ENCODE measurements at places on chromosomes 12 and 14.

- DNase-seq: no peak
Observed at GRCh38 chr12:82942521-82942920, 255.8 kb downstream of the TMTC2 start.

DNA sequence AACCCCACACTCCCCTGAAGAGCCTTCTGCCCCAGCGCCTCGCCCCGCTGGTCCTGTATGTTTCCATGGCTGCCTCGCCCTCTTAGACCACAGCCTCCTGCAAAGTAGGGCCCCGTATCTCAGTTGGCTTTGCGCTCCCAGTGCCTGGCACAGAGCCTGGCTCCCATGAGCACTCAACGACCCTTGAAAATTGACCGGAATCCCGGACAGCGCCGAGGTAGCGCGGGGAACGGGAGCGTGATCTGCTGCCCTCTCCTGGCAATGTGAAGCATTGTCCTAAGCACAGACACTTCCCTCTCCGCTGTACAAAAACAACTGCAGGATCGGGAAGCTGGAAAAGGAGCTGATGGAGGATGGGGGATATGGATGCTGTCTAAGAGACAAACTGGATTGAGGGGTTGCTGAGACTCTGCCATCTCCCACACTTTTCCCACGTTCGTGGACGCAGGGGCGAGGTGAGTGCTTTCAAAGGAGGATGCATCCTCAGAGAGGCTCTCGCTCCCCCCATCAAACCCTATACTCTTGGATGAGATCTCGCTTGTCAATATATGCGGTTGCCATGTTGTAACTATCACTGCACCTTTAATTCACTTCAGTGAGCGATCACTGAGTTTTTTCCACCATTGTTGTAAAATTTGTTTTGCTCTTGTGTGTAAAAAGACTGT, 10.7 kb upstream of the FKBP4 start:
- DNase-seq: peak; percentile 64

DNA sequence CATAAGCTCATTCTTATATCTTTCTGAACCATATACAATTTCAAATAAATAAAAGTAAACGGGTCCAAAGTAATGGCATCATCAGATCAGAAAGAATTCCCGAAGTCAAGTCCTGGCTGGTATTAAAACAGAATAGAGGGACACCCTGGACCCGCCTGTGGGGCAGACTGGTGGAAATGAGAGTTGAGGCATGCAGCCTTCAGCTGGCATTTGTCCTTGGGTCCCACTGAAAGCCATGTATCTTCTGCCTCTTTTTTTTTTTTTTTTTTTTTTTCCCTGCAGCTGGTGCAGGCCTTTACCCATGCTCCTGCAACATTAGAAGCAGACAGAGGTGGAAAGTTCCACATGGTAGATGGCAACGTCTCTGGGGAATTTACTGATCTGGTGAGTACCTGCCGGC, 9.9 kb downstream of the AHSA1 start:
- DNase-seq: no peak

DNA sequence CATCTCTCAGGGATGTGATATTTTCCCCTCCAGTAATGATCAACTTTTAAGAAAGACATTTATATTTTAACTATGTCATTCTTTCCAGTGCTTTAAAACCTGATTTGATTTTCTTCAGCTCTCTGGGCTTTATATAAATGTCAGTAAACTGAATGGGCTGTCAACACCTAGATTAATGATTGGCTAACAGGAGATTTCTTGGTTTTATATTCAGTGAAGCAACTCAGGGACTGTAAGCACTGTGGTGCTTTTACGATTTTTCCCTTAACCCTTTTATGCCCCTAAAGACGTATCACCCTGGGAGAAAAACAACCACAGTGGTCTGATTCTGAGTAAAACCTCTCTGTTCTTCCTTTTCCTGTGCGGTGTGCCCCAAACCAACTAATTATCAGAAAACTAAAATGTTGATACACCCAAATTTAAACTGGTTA, 38.0 kb downstream of the PTGER2 start:
- DNase-seq: peak; percentile 28

- DNase-seq: no peak
Observed at GRCh38 chr12:10205220-10205807, 7.4 kb upstream of the GABARAPL1 start.

GRCh38 chr12:77500089-77500488, 330.6 kb upstream of the NAV3 start:
- no peak for DNase-seq

DNA sequence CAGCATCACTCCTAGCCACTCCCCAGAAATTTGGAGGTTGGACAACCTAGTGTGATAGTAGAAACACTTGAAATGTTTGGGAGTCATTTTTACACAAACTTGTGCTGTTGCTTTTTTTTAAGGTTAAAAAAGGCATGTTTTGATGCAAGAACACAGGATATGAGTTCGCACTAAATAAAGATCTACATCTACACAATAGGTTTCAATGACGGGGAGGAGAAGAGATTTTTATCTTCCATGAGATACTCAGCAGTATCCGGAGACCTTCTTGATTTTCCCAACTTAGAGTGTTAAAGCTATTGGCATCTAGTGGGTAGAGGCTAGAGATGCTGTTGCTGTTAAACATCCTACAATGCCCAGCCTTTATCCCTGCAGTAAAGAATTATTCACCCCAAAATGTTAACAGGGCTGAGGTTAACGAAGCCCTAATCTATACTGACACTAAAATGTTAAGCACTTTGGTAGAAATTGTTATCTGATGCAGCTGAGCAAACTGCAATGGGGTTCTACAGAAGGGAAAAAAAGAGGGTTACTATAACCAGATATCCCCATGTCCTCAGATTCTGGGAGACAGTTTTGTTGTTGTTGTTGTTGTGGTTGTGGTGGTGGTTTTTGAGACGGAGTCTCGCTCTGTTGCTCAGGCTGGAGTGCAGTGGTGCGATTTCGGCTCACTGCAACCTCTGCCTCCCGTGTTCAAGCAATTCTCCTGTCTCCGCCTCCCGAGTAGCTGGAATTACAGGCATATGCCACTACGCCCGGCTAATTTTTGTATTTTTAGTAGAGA, 14.0 kb upstream of the PCNX1 start:
- DNase-seq: no peak

DNA sequence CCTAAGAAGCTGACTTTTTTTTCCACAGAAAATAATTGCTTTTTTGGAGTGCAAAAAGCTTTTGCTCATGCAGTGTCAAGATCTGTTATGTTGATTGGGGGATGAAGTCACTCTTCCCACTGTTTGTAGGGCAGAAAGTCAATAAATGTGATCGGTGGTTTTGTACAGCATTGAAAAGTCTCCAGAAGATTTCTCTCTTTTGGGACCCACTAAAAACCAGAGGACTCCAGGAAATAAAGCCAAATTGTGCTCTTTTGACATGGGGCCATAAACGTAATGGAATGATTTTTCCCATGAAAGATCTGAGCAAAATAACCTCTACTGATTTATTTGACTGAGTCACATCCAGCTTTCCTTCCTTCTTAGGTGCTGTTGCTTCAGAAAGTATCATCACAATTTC, 122.5 kb downstream of the SNAPC1 start:
- no peak for DNase-seq

DNA sequence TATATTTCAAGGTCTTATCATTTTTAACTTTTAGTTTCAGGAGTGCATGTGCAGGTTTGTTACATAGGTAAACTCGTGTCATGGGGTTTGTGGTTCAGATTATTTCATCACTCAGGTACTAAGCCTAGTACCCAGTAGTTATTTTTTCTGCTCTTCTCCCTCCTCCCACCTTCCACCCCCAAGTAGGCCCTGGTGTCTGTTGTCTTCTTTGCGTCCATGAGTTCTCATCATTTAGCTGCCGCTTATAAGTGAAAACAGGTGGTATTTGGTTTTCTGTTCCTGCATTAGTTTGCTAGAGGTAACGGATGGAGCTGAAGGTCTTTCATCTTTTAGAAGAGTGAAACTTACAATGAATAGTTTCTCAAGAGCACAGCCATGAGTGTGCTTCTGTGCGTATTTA, 24.4 kb downstream of the PIWIL1 start:
- no peak for DNase-seq

DNA sequence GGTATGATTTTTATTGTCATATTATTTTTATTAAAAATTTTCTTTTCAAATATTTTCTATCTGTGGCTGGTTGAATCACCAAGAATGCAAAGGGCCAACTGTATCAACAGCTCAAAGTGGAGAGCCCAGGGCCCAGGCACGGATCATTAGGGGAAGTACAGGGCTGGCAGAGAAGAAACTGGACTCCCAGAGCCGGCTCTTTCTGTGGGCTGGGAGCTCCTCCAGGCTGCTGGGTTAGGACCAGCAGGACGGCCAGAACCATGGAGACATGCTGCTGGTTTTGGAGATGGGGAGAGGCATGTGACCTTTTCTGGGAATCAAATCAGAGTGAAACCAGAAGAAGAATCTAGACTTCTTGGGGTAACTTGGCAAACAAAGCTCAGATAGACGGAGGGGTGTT, 220.5 kb downstream of the CACNA1C start:
- no peak for DNase-seq

GRCh38 chr12:117236456-117237001, 46.3 kb upstream of the FBXO21 start:
- peak; percentile 74 for DNase-seq

DNA sequence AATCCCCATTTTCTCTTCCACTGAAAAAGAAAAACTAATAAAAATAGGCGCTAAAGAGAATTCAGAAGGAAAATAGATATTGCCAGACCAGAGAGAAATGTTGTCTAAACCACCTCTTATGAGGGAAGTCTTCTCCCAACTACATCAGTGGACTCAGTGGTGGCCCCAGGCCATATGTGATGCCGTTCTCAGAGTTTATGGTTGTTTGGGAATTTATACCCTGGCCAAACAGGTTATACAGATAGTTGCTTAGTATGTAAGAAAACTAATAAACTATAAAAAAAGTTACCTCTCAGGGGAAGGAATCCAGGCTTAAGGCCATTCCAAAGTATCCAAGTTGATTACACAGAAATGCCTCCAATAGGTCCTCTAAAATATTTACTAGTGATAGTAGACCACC, 103.4 kb upstream of the RBM19 start:
- DNase-seq: no peak

GRCh38 chr14:98786456-98786855, 485.5 kb downstream of the BCL11B start:
- no peak for DNase-seq

DNA sequence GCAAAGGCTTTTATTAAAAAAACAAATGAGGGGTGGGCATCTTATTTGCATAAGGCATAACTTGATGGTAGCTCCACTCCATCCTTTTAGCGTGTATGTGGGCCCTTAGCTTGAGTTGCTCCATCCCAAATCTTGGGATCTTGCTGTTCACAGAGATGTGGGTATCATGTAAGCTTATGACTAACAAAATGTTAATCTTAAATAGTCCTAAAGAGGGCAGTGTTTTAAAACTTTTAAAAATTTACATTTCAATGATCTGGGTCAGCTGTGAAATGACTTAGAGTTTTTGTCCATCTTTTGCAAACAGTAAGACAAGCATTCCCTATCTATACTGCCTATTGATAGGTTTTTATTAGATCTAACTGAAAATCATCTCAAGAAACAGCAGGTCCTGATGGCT, 86.0 kb downstream of the SLCO1A2 start:
- peak; percentile 3 for DNase-seq

GRCh38 chr12:64611341-64612284, 1.3 kb downstream of the RASSF3 start:
- peak; percentile 37 for DNase-seq

- peak; percentile 77 for DNase-seq
Observed at GRCh38 chr12:45730348-45731189, 1.1 kb downstream of the ARID2 start.

DNA sequence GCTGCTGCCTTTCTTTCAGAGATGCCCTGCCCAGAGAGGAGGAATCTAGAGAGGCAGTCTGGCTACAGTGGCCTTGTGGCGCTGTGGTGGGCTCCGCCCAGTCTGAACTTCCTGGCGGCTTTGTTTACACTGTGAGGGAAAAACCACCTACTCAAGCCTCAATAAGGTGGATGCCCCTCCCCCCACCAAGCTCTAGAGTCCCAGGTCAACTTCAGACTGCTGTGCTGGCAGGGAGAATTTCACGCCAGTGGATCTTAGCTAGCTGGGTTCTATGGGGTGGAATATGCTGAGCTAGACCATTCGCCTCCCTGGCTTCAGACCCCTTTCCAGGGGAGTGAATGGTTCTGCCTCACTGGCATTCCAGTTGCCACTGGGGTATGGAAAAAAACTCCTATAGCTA, 25.6 kb downstream of the SPATA7 start:
- DNase-seq: no peak

- DNase-seq: peak; percentile 93
Observed at GRCh38 chr12:108633534-108634248, at the start of gene SELPLG. Gene SELPLG (minus strand): TSS chr12:108633894. CDS start chr12:108624307, 9,587 bp downstream.

DNA sequence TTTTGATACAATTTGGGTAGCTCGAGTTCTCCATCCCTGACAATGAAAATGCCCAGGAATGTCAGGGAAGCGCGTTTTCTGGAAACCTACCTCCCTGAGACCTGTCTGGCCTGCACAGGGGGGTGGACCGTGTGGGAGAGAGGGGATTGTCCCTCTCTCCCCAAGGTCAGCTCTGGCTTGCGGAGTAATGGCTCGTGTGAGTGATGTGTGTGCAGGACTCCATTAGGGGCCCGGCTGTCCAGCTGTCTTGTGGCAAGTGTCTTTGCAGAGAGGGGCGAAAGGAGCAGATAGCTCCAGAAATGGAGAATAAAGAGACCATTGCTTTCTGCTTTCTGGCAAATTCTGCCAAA, 215.3 kb downstream of the CHST11 start:
- DNase-seq: no peak

- no peak for DNase-seq
Observed at GRCh38 chr12:49527361-49528130, 11.3 kb upstream of the KCNH3 start.

DNA sequence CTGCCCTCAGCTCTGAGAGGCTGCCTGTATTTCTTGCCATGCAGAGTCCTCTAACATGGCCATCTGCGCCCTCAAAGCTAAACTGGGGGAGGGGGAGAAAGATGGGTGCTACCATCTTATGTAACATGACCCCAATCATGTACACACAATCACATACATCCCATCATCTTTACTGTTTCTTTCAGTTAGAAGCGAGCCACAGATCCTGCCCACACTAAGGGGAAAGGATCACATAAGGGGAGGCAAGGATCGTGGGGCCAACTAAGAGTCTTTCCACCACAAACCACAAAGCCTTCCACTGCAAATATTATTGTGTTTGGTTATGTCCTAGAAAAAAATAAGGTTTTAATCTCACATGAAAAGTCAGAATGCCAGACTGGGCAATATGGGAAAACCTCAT, 11.8 kb upstream of the AMN1 start:
- peak; percentile 44 for DNase-seq

DNA sequence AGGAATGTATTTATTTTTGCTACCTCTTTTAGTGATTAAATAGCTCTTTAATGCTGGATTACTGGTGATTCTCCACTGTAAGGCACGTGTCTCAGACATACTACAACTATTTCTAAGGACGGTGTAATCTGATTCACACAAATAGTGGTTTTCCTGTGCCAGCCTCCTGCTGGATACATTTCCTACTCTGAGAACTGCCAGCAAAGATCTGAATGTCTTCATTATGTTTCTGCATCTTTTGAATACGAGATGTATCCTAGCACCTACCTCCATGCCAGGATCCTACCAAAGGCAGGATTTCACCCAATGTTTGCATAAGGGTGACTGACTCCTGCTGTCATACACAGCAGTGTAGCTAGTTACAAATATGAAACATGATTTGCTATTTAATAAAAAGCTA, 120.6 kb downstream of the PRICKLE1 start:
- no peak for DNase-seq

- DNase-seq: no peak
Observed at GRCh38 chr12:82437744-82438143, 79.4 kb downstream of the METTL25 start.

GRCh38 chr12:21523148-21523547, 2.9 kb upstream of the SPX start:
- no peak for DNase-seq

- DNase-seq: no peak
Observed at GRCh38 chr14:101001311-101002069, 98.0 kb upstream of the RTL1 start.

GRCh38 chr12:48000878-48001504, 3.3 kb downstream of the COL2A1 start:
- no peak for DNase-seq

Measured in KBM-7 (cell line).